ENCODE measurements at places on chromosomes 16 and 17.
A peak's percentile ranks its signal among the peaks of the same experiment; 100 is the strongest.

GRCh38 chr17:43839670-43840108, 6.7 kb upstream of the MPP3 start:
- DNase-seq: no peak

GRCh38 chr17:9817086-9817485, 4.8 kb downstream of the GSG1L2 start:
- DNase-seq: no peak

- peak; percentile 39 for DNase-seq
Observed at GRCh38 chr17:7043497-7044198, at the start of gene SLC16A11. Gene SLC16A11 (minus strand): TSS chr17:7044092. CDS start chr17:7043513, 579 bp downstream.

DNA sequence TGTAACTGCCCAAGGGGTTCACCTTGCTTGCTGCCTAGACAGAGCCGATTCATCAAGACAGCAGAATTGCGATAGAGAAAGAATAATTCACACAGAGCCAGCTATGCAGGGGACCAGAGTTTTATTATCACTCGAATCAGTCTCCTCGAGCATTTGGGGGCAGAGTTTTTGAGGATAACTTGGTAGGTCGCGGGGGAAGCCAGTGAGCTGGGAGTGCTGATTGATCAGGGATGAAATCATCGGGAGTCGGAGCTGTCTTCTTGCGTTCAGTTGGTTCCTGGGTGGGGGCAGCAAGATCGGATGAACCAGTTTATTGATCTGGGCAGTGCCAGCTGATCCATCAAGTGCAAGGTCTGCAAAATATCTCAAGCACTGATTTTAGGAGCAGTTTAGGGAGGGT, 9.1 kb downstream of the ITGAM start:
- DNase-seq: no peak
